GM23338 (cell line): ENCODE measurements at places on chromosomes 5 and 9. TPM values are rescaled to one million over a fixed set of nuclear protein-coding genes. Genes with fewer than 3 reads are reported as not detected.

IFNW1 gene
- total RNA-seq = not detected in 2 replicates

IRGM gene
- not detected in 2 replicates for total RNA-seq

DNA sequence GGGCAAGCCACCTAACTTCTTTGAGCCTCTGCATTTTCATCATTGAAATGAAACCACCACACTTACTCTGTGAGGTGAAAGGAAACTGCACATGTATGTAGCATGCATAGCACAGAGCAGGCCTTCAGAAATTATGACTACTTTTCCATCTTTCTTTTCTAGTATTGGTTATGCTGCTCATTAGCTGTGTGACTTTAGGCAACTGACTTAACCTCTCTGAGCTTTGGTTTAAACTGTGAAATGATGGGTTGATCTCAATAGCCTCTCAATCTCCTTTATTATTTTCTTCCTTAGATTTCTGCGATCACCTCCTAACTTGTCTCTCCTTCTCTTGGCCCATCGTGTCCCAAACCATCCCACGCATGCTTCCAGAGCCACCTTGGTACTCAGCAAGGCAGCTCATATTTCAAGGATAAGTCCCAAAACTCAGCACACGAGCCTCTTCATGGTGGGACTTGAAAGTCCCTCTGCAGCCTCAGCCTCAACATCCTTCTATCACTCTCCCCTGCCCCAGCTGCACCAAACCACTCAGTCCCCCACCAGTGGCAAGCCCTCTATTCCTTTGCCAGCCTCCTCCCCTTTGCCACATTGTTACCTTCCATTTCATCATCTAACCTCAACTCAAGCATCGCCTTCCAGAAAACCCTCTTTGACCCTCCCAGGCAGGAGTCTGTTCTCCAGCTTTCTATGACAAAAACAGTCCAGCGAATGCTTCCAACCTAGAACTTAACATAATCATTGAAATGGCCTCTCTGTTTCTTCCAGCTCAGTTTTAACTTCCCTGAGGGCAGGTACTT lies 60.3 kb upstream of the DNAH5 start:
- no peak for DNase-seq

SMIM3 gene
- total RNA-seq = 7.6 and 8.0 TPM in 2 replicates

DNA sequence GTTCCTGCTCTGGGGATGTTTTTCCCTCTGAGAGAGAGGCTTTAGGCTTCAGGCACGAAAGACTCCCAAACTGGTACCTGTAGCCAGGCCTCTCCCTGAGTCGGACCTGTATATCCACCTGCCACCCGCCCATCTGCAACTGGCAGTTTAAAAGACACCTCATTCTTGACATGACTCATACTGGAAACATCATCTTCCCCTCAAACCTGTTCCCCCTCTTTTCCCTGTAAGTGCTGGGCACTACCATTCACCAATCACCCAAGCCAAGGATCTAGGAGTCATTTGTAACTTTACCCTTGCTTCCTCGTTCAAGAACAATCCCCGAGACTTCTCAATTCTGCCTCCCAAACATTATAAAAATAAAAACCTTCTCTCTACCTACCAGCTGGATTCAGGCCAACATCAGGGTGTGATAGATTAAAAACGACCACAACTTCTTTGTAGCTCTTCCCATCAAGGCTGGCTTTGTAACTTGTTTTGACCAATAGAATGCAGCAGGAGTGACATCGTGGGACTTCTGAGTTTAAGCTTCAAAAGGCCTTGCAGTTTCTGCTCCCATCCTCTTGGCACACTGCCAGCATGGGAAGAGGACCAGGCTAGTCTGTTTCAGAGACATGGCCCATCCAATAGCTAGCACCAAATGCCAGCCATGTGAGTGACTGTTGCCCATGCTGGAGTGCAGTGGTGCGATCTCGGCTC lies 1.8 kb upstream of the WDR31 start:
- DNase-seq = peak; percentile 44

TAF11L10 gene
- not detected in 2 replicates for total RNA-seq

DNA sequence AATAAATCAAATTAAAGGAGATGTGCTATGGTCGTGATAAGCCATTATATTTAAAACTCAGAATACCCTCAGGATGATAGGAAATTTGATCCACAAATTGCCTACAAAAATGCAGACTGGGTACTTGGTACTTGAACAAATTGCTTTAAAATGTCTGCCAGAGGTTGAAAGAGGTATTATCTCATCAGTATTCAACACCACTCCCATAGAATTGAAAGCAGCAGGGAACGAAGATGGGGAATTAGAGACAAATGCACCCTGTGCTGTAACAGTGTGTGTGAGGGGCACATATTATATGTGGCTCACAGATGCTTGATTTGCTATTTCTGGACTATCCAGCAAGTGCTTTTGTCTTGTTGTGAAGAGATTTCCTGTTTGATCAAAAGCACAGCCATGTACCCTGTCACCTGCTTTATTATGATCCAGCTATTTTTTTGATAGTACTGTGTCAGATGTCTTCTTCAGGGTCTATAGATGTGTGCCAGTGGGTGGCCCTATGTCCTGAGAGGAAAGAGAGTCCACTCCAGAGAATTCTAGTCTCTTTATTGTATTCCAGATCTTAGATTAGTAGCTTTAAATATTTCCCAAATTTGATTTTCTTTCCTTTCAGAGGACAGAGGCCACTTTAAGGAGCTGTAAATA lies 120.1 kb downstream of the XRCC4 start:
- DNase-seq = no peak

DNA sequence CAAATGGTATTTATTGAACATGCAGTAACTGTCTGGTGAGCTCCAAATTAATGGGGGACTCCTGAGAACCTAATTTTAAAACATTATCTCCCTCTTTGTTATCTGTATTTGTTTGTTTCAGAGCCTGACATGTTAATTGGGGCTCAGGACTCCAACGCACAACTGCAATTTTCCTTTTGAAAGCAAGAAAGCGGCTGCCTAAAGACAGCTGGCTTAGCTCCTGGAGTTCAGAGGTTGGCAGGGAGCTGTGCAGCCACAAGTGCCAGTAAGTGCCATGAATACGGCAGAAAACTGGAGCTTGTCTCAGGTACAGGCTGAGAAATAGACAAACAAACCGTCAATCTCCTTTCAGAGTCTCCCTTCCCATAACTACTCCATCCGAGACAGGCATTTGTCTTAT lies 80.9 kb downstream of the PPP2R2B start:
- DNase-seq = no peak

GRCh38 chr5:34411470-34412346 lies 244.4 kb upstream of the RAI14 start:
- DNase-seq = peak; percentile 87

- DNase-seq = peak; percentile 12
These were observed 1209.3 kb upstream of the CDH6 start for GRCh38 chr5:29984156-29984540.

PCDH1 gene
- 155 and 183 TPM in 2 replicates for total RNA-seq

TBCA gene
- 117 and 135 TPM in 2 replicates for total RNA-seq

- DNase-seq = no peak
These were observed 662.1 kb upstream of the MEF2C start for GRCh38 chr5:89545076-89545475.

IFNA13 gene
- total RNA-seq = not detected in 2 replicates

GABRB2 gene
- 0.04 and 0.94 TPM in 2 replicates for total RNA-seq

- DNase-seq = no peak
These were observed 306.4 kb upstream of the PANK3 start for GRCh38 chr5:168885324-168886120.

DNA sequence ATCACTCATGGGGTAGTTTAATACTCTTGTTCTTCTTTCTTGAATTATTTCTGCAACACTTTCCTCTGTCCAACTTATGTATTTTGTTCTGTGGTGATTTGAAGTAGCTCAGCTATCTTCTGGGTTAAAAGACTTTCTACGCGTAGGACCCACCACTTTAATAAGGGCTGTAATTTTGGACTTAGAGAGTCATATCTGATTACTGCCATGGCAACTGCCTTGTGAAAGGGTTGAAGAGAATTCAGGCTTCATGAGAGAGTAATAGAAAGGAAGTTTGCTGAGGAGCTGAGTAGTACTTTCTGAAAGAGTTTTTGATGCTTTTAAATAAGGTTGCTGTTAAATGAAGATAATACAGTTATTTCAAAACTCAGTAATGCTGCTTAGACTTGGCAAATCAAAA lies 89.5 kb downstream of the TLE4 start:
- DNase-seq = no peak

KIF12 gene
- 0.58 and 4.3 TPM in 2 replicates for total RNA-seq

RASGRF2 gene
- 15.0 and 19.2 TPM in 2 replicates for total RNA-seq

ACTBL2 gene
- not detected in 2 replicates for total RNA-seq

- DNase-seq = no peak
These were observed 214.1 kb downstream of the HSPA4 start for GRCh38 chr5:133265720-133266526.

- DNase-seq = no peak
These were observed 1750.6 kb upstream of the CDH9 start for GRCh38 chr5:28788954-28789353.

DNA sequence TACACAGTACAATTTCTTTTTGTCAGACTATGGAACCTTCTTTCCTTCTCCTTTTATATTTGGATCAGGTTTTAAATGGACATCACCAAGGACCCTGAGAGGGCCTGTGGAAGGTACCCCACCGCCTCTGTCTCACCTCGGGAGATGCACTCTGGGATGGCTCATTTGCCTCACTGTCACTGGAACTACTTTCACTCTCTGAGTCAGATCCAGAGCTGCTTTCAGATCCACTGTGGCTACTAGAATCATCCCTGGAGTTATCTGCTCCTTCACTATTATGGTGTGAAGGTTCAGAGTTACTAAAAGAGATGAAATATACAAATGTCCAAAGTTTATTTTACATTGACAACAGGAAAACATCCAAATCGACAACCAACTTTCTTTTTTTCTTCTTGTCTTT lies 24.6 kb downstream of the LEAP2 start:
- DNase-seq = no peak

- no peak for DNase-seq
These were observed 51.3 kb upstream of the RGMB start for GRCh38 chr5:98722188-98722587.

CCL21 gene
- not detected in 2 replicates for total RNA-seq

- DNase-seq = peak; percentile 79
These were observed 53.5 kb downstream of the PPP2R2B start for GRCh38 chr5:146825033-146825432.

- DNase-seq = no peak
These were observed 345.8 kb downstream of the PDE4D start for GRCh38 chr5:59547731-59548130.

DNA sequence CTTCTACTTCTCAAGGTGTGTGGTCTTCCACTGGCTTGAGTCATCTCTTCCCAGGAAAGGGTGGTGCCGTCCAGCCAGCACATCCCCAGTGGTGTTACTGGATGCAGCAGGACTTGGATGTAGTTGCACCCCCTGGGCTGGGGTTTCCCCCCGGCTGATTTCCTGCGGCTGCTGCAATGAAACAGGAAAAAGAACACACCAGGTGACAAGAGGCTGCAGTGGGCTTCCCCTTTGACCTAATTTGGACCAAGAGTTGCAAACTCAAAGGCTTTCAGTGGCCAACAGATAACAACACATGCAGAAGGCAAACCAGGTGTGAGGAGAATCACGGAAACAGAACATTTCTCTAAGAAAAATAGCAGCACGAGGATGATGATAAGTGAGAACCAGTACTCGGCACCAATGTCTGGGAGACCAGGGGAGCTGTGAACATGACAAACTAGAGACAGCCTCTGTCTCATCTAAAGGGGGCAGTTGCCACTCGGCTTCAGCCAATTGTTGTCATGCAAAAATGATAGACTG lies 83.7 kb downstream of the PDE6A start:
- peak; percentile 34 for DNase-seq

PRUNE2 gene
- total RNA-seq = 22.5 and 26.5 TPM in 2 replicates

DNA sequence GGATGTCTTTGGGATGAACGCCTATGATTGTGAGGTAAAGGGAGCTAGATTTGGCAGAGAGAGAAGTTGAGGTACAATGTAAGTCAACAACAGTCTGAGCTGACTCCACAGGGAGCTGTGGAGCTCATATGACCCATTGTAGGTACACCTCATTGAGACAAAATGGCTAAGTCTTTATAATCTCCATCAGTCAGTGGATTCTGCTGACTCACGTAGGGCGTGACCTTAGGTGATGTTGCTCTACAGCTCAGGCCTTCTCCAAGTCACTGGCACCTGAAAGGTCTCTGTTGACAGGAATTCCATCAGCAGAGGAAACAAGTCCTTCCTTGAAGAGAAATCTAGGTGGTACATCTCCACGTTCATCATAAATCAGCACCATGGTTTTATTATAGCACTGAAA lies 118.2 kb upstream of the PRR16 start:
- DNase-seq = no peak

DNA sequence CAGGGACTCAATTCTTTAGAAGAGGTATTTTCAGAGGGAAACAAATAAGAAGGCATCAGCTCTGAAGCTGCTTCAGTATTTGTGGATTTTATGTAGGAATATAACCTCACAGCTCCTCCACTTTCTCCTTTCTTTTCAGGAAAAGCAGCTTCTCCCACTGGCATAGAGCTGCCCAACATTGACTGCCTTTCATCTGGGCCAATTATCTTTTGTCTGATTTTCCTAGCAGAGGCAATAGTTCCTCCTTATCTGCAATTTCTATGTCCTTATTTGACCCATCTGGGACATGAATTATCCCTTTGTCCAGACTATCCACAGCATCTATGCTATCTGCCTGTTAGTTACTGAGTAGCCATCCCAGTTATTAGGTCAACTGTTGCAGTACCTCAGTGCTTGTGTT lies 1671.2 kb upstream of the ACO1 start:
- DNase-seq = no peak

- no peak for DNase-seq
These were observed 97.1 kb upstream of the TBCA start for GRCh38 chr5:77873239-77873638.

DNA sequence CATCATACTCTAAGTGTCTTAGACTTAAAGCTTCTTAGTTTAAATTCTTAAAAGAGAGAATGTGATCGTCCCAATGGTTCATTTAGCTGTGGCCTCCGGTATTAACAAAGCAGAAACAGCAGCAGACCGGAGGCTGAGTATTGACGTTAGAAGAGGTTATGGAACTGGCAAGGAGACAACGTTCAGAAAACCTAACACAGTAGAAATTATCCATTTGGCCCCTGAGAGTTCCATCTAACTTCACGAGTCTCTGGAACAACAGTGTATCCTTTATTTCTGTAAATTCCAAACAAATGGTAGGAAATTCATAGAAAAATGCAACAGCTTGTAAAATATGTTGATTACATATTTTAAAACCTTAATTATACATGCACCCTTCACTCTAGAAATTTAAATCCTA lies 107.3 kb upstream of the PTGER4 start:
- no peak for DNase-seq

GRCh38 chr5:30572279-30572678 lies 621.2 kb upstream of the CDH6 start:
- peak; percentile 12 for DNase-seq

PCDHA11 gene
- 22.9 and 26.5 TPM in 2 replicates for total RNA-seq

- DNase-seq = no peak
These were observed 203.6 kb downstream of the SPATA31D1 start for GRCh38 chr9:82192211-82192610.

DNA sequence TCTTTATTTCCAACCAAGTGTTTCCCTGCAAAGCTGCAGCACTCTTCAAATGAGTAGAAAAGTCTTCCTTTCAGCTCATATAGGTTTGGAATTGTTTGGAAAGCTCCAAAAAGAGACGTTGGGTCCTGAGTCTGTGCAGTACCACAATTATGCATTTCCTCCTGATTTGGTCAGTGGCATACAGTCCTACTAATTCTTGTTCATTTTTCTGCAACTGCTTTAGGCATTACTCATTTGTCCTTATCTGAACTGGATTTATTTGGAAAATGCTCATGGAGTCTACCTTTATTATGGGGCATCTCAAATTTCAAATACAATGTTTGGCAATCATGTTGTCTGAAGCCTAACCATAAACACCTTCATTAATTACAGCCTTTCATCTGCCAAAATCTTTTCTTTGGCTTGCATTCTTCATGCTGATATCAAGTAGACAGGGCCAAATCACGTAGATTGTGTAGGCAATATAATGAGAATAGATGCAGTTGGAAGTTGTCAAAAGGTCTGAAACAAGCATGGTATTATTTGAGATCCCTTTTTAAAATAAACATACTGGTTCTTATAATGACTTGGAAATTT lies 232.8 kb downstream of the TLE1 start:
- no peak for DNase-seq
